AG04450 (cell line): ENCODE measurements at places on chromosomes 7 and 10.

DNA sequence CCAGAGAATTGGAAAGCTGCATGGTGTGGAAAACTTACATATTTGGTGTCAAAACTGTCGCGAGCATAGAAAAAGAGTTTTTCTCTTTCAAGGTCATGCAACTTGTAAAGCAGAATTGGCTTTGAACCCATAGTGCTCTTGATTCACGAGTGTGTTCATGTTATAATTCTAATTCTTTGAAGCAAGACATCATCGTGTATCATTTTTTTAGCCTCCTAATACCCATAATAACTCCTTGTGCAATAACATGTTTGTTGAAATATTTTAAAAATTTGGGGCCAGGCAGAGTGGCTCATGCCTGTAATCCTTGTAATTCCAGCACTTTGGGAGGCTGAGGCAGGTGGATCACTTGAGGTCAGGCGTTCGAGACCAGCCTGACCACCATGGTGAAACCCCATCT, 4.2 kb downstream of the CCL24 start:
- DNase-seq: no peak

- DNase-seq: no peak
These were observed 25.5 kb downstream of the HELLS start for GRCh38 chr10:94571081-94571480.

GRCh38 chr10:31606841-31607240, 287.8 kb downstream of the ZEB1 start:
- DNase-seq: no peak

DNA sequence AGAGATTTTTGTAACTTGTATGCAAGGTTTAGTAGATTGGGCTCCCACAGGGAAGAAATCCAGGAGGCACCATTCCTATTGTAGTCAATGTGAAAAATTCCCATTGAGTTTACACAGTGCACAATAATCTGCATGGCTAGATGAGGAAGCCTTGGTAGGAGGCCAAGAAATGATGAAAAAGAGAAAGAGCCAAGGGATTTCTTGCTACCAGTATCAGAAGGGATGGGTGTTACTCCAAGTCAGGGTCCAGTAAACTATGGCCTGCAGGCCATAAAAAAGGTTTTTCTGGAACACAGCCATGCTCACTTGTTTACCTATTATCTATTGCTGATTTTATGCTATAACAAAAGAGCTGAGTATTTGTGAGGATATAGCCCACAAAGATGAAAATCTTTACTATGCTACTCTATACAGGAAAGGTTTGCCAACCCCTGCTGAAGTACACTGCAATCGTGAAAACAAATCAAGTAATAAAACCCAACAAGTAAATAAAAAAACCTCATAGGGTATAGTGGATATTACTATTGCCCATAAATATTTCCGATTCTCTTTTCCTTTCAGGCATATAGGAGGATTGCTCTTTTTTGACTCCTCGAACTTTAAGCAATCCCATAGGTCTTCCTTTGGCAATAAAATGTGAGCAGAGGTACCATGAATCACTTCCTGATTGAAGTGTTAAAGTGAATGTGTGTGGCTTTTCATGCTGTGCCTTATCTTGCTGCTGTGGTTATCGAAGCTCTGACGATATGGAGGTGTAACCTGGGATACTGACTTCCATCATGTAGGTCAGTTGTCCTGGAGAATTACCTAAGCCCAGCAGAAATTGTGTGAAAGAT, 256.3 kb upstream of the MAGI2 start:
- no peak for DNase-seq

GRCh38 chr10:17423632-17424186, 30.7 kb downstream of the ST8SIA6 start:
- no peak for DNase-seq

- DNase-seq: no peak
These were observed 90.9 kb downstream of the NEURL1 start for GRCh38 chr10:103584216-103585010.

DNA sequence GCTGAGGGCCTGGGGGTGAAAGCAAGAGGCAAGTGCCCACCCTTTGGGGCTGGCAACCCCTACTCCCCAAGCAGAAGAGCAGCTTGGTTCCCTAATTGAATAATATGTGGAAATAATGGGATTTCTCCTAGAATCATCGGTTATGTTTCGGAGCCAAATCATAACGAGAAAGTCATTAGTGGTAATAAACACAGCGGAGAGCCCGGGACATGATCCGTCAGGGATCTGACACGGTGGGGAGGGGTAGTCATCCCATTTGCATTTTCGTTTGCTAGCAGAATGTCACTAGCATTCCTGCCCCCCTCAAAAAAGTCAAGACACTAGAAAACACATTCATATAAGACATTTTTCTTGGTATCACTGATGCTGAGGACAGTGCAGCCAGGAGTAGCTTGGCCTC, 140.4 kb downstream of the CDH23 start:
- no peak for DNase-seq

- DNase-seq: peak; percentile 6
These were observed 11.4 kb downstream of the NPVF start for GRCh38 chr7:25216837-25217236.

GRCh38 chr7:149510248-149510647, 12.6 kb upstream of the ZNF746 start:
- no peak for DNase-seq

DNA sequence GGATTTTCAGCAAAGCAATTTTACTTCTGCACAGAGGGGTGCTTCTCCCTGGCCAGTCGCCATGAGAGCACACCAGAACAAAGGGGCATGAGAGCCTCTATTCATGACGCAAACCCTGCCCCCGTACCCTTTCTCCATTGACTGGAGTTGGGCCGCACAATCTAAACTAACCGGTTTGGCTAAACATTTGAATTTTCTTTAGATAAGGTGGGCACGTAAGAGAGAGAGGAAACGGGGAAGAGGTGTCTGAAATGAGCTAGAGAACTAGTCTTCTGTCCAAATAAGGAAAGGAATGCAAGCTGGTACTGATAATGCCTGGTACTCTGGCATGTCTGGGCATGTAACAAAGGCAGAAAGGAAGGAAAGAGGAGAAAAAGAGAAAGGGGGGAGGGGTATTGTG, 13.2 kb upstream of the SCIN start:
- no peak for DNase-seq

DNA sequence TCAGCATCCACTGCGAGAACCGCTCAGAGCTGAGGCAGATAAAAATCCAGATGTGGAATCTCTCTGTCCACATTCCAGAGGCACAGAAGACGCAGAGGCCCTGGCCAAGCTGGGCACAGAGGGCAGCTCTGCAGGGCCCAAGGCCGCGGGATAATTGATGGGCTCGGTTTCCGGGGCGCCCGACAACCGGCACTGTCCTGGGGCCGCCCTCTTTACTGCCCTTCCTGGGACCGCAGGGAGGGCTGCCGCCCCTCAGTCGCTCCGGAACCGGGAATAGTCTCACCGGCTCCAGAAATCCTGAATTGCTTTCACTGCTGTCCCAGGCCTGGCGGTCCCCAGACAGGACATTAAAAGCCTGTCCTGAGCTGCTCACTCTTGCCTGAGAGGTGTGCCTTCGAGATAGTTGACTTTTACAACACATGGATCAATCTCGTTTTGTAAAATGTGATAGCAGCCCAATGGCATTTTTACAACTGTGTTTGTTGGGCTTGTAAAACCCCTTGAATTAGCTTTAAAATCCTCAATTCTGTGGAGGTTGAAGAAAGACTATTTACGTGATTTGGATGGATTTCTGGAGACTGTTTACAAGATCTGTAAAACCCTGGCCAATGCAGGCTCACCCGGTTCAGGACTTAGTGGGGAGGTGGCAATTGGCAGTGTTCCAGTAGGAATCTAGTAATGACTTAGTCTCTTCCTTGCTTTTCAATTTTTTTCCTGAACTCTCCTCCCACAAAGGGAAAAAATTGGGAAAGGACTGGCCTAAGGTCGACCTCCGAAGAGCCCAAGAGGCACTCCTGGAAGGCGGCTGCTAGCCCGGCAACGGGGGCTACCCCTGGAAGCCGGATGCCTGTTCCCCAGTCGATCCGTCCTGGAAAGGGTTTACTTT, 1.4 kb upstream of the HOXA6 start:
- no peak for DNase-seq

GRCh38 chr10:86647773-86648703, 6.3 kb upstream of the OPN4 start:
- DNase-seq: no peak

GRCh38 chr7:1032536-1033181, 11.7 kb upstream of the GPR146 start:
- no peak for DNase-seq

DNA sequence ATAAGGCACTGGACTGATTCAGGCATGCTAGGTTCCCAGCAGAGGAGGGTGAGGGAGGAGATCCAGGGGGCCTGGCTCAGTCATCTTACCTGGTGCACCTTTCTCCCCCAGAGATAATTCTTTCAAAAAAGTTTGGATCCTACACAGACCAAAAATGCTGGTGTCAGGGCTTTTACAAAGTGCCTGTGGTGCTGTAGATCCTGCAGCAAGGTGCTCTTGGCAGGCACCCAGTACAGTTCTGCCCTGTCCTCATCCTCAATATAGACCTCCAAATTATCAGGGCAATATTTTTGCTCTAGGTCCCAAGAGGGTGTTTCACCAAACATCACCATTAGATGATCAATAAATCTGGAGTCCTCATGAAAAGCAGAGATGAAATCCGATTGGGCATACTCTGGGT, 78.5 kb upstream of the IGFBP3 start:
- DNase-seq: no peak

- no peak for DNase-seq
These were observed 11.2 kb downstream of the IQCE start for GRCh38 chr7:2570021-2570420.
